ENCODE measurements at places on chromosomes 6 and 20.

DNA sequence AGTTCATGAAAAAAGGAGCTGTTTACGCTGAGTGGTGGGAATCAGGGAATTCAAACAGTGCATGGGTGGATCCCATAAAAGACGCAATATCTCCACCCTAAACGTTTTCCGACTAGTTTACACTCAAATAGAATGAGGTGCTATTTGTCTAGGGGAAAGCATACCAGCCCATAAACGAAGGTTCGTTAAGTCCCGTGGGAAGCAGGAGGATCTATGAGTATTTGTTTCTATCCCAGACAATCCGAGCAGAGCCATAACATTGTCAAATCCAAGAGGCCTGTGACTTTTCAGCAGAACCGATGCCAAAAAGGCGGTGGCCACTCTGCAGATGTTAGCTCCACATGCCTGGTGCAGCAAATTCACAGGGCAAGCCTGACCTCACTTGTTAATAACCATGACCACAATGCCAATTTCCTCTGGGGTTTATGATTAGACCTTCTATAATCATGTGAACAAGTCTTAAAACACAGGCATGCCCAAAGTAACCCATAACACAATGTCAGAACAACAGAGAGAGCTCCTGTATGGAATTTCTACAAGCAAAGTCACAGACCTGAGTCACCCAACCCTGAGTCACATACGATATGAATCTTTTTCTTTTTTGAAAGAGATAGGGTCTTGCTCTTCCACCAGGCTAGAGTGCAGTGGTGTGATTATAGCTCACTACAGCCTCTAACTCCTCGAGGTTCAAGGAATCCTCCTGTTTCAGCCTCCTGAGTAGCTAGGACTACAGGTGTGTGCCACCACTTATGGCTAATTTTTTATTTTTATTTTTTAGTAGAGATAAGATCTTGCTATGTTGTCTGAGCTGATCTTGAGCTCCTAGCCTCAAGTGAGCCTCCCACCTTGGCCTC, 123.3 kb downstream of the KIF13A start:
- no peak for DNase-seq

DNA sequence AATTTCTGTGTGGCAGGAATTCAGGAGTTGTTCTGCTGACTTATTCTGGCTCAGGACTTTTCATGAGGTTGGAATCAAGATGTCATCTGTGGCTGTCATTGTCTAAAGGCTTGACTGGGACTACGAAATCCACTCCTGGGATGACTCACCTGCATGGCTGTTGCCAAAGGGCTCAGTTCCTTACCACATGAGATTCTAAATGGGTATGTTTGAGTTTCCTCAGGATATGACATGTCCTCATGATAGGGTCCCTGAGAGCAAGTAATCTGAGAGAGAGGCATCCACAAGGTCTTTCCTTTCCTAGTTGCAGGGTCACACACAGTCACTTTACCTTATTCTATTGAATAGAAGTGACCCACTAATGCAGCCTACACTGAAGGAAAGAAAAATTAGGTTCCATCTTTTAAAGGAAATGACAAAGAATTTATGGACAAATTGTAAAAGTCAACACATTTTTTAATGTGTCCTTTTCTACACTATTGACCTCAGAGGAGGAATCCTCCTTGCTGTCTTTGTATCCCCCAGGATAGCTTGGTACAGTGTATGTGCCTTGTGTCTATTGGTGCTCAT, 1025.0 kb upstream of the GJE1 start:
- DNase-seq = no peak

- peak; percentile 82 for DNase-seq
Observed at GRCh38 chr20:50980851-50981713, 22.5 kb downstream of the MOCS3 start.

GRCh38 chr20:45909817-45910669, 1.9 kb downstream of the PLTP start:
- no peak for DNase-seq

GRCh38 chr6:56756219-56756789, 113.6 kb upstream of the DST start:
- DNase-seq = no peak

- DNase-seq = no peak
Observed at GRCh38 chr6:34057790-34058189, 88.1 kb downstream of the GRM4 start.

DNA sequence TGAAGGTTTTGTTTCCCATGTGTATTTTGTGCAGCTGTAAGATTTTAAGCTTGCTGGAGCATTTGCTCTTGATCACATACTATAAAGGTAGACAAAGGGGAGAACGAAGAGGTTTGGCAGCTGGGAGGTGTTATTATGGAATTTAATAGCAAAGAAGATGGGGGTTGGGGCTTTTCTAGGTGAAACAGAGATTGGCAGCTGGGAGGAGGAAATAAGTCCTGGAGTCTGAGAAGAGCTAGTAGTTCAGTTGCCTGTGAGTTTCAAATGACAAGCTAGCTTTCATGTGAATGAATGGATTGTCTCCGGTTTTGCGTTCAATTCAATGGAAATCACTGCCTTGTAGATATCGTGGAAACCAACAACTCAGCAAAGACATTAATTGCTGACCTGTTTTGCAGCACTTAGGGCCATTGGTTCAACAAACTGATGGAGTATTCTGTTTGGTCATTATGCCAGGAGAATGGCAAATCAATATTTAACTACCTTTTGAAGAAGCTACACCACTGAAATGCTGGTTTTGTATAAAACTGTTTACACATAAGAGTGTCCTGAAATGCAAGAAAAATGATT, 38.1 kb upstream of the FLRT3 start:
- DNase-seq = no peak

GRCh38 chr20:15031546-15032351, 694.3 kb upstream of the FLRT3 start:
- DNase-seq = no peak

DNA sequence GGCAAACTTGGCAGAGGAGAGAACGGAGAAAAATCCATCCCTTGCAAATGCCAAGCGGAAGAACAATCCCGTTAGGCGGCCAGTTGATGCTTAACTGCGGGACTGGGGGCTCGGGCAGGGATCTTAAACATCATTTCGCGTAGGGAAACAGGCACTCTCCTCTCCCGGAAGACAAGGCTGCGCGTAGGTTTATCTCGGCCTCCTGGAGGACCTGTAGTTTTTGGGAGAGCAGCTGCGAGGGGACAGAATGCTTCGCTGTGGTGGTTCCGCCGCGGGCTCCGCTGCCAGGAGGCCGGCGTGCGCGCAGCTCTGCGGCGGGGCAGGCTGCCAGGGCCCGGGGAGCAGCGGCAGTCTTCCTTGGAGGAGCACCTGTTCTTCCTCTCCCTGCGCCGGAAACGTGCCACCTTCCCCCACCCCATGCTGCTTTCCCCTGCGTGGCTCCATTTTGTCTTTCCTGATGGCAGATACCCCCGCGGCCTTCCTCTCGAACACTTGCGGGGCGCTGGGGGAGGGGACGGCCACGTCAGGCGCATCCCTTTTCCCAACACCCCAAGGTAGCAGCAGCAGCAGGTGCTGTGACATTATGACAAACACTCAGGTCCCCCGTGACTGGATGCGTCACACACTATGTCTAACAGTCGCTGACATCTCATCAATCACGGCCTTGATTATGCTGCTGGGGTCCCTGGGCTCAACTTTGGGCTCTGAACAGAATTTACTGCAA, 230.7 kb upstream of the BTBD3 start:
- no peak for DNase-seq

DNA sequence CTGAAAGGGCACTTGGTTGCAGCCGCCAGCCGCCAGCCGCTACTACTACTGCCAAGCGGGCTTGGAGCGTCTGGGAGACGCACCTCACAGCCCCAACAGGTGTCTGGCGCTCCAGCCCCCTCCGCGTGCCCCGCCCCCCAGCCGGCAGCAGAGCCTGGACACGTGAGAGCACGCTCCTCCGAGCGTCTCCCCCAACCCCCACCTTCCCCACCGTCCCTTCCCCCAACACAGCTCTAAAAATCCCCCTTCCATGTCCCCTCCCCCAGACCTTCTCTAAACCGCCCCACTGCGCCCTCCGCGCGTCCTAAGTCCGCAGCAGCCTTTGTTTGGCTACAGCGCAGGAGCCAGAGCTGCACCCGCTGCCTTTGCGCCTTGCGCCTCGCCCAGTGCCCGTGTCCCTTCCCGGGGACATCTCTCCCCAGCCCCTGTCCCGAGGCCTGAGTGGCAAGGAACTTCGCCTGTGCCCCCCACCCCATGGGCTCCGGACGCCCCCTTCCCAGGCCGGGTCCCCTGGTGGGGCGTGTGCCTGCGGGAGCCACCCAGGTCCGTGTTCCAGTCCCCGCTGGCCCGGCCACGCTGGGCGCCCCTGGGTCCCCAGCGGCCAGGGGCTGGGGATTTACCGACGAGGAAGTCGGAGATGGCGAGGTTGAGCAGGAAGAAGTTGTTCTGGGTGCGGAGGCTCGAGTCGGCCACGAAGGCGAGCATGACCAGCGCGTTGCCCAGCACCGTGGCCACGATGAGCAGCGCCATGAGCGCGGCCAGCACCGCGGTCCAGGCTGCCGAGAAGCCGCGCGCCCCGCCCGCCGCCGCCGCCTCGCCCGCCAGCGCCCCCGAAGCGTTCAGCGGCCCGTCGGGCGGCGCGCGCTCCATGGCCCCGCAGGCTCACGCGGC, 732 bp downstream of the HRH3 start:
- no peak for DNase-seq

DNA sequence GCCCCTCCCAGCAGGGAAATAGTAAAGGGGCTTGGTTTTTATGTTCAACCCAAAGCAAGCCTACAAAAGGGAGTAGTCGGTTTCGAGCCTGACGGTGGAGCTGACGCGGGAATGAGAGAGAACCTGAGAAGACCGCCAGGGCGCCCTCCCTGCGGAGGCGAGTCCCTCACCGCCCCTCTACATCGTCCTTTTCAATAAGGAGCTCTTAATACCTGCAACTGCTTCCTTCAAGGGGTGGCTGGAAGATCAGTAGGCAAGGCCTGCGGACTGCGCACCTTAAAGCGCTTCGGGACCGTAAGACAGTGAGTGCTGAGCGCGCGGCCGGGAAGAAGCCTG, 709 bp upstream of the ZNF76 start:
- no peak for DNase-seq

DNA sequence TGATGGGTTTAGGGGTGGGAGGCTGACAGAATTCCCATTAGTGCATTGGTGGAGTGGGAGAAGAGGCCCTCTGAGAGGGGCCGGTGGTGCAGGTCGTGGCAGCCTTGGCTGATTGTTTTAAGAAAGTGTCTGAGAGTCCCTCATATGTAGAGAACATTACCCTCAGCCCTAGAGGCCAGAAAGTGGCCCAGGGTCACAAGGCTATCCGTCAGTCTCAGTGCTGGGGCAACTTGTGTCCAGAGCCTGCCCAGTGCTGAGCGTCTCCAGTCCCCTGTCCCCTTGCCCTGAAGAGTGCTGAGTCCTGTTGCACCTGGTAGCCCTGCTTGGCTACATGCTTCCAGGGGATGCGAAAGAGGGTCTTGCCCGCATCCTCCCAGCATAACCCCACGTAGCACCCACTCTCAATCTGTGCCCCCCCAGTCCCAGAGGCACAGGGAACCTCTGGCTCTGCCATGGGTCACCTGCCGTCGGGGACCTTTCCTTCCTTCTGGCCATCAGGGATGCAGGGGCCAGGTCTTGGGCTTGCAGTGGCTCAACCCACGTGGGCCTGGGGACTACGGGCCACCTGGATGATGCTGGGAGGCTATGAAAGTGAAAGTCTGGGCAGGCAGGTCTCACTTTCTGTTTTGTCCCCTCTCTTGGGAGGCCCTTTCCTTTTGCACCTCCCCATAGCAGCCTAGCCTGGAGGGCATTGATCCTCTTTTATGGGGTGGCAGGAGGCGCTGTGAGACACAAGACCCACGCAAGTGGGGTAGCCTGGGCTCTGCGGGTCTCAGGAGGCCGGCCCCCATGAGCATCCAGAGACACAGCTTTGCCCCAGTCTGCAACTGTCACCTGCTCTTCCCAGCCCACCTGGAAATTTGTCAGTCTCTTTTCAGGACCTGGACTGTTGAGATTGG, 12.2 kb downstream of the DUSP15 start:
- no peak for DNase-seq

- DNase-seq = no peak
Observed at GRCh38 chr20:62413896-62414481, 6.9 kb upstream of the CABLES2 start.

DNA sequence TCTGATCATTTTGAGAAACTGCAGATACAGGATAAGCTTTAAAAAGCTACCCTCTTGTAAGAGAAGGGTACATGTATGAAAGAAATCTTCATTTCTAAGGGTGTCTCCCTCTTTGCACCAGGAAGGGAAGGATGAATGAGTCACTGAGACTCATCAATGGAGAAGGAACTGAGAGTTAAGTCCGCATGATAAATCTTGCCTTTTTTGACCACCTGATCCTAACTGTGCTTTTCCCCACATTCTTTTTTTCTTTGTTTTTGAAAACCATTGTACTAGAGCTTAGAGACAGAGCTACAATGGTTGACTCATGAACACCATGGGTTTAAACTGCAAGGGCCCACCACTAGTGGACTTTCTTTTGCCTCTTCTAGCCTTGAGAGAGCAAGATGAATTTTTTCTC, 353.0 kb upstream of the RGS17 start:
- DNase-seq = no peak

- no peak for DNase-seq
Observed at GRCh38 chr6:115898246-115898645, 162.4 kb downstream of the FRK start.

- no peak for DNase-seq
Observed at GRCh38 chr6:22664968-22665367, 95.6 kb downstream of the HDGFL1 start.

DNA sequence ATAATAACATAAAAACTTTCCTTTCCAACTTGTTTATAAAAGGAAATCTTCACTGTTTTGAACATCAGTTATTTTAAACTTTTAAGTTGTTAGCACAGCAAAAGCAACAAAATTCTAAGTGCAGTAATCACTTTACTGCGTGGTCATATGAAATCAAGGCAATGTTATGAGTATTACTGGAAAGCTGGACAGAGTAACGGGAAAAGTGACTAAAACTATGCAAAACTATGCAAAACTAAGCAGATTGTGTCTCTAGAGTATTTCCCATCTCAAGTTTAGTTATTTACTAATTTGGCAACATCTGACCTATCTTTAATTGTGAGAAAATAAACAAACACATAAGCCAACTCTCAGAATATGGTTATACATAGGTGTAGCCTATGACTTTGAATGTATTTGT, 10.9 kb upstream of the ANKEF1 start:
- DNase-seq = no peak

- no peak for DNase-seq
Observed at GRCh38 chr20:5751856-5752255, 1.7 kb downstream of the SHLD1 start.

- DNase-seq = no peak
Observed at GRCh38 chr20:25402583-25402982, 4.9 kb upstream of the GINS1 start.

- DNase-seq = no peak
Observed at GRCh38 chr6:3233321-3233720, 5.9 kb upstream of the TUBB2B start.
